Natural killer cell treated with Interleukin-12 subunit alpha and Interleukin-12 subunit beta and Interleukin-15 and Interleukin-18, amount 100 ng/mL, for 72 hours (primary cell): ENCODE measurements at places on chromosomes 16 and 17. TPM values are rescaled to one million over a fixed set of nuclear protein-coding genes. Genes with fewer than 3 reads are reported as not detected.

TMC7 gene
- total RNA-seq = not detected

NPIPA2 gene
- total RNA-seq = not detected

- H3K27me3 ChIP-seq = peaks cover 13% of the 10 kb centered on the region
- peak; percentile 62 for DNase-seq
These were observed 518.5 kb upstream of the EEF2KMT start for GRCh38 chr16:5615868-5616642.

DNA sequence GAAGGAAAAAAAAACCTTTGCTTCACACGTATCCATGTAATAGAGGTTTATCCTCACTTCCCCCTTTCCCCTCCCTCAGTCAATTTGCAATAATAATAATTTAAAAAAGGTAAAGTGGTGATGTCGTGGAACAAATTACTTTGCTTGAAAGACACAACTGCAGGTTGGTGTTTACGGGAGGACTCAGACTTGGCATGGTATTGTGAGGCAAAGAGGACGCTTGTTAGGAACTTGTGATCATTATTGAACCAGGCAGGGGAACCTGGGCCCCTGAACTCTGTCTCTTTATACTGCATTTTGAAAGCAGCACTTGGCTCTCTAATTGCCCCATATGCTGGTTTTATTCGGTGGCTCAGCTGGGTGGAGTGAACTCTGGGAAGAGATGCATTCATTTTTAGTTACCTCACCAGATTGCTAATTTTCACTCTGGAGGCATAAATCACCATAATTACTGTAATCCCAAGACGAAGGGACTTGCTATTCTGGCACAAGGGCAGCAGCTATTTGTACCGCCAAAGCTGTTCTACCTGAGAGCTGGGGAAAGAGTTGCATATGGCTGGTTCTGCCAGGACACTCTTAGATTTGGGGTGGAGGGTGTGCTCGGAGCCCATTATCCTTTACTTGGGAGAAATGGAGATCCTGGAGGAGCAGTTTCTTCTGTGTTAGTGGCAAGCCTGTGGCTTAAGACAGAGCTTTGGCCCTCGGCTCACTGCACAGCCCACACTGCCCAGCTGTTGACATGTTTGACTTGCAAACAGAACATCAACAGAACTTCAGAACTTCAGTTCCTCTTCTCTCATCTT, 5.7 kb upstream of the DHX8 start:
- H3K4me1 ChIP-seq = no peaks in the 10 kb centered on the region
- no peak overlapping the region for H3K27ac ChIP-seq
- no peak overlapping the region for H3K4me3 ChIP-seq
- H3K27me3 ChIP-seq = no peaks in the 10 kb centered on the region
- H3K36me3 ChIP-seq = no peaks in the 10 kb centered on the region
- DNase-seq = no peak

DNA sequence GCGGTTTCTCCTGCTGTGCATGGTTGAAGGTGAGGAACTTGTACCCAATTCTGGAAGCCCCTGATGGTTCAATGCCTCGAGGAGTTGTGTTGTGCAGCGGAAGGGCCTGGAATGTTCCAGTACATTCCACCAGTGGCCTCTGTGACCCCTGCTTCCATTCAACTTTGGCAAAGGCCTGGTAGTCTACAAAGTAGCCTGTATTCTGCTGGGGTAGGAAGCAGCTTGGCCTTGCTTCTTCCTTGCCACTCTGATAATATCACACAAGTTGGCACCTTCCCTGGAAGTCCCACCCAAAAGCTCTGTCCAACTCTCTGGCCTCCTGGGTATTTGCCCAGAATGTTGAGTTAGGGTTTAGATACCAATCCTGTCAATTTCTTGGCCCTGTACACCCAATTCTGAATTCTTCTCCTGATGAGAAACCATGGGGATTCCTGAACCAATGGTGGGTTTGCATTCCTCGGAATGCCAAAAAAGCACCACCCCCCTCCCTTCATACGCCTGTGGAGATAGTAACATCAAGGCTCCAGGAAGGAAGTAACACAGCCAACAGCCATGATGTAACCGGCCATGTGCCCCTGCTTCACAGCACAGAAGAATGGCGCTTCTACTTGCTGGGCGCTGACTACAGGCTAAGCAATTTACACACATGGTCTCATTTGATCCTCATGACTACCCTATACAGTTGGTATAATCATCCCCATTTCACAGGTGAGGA, 11.8 kb upstream of the FAM117A start:
- DNase-seq = no peak
- H3K36me3 ChIP-seq = no peaks in the 10 kb centered on the region
- H3K27ac ChIP-seq = no peak overlapping the region
- peaks cover 7% of the 10 kb centered on the region for H3K4me1 ChIP-seq

RNF112 gene
- total RNA-seq = 1.1 TPM

GRCh38 chr17:55743103-55743679, 7.7 kb upstream of the PCTP start:
- H3K4me1 ChIP-seq = no peaks in the 10 kb centered on the region

- H3K4me3 ChIP-seq = no peak overlapping the region
- no peaks in the 10 kb centered on the region for H3K27me3 ChIP-seq
- no peak overlapping the region for H3K27ac ChIP-seq
These were observed 218.8 kb downstream of the KATNIP start for GRCh38 chr16:27768651-27769272.

GRCh38 chr17:13597723-13598347, 3.9 kb downstream of the HS3ST3A1 start:
- no peak overlapping the region for H3K4me3 ChIP-seq
- DNase-seq = no peak
- H3K27me3 ChIP-seq = peaks cover 57% of the 10 kb centered on the region
- no peak overlapping the region for H3K27ac ChIP-seq

TTYH2 gene
- total RNA-seq = 1.9 TPM

GRCh38 chr16:86508028-86508946, 2.0 kb upstream of the FOXF1 start:
- peaks cover 58% of the 10 kb centered on the region for H3K27me3 ChIP-seq
- peaks cover 27% of the 10 kb centered on the region for H3K4me1 ChIP-seq
- no peak for DNase-seq
- peak overlapping the region; percentile 68 for H3K27ac ChIP-seq
- peak overlapping the region; percentile 86 for H3K4me3 ChIP-seq

DNA sequence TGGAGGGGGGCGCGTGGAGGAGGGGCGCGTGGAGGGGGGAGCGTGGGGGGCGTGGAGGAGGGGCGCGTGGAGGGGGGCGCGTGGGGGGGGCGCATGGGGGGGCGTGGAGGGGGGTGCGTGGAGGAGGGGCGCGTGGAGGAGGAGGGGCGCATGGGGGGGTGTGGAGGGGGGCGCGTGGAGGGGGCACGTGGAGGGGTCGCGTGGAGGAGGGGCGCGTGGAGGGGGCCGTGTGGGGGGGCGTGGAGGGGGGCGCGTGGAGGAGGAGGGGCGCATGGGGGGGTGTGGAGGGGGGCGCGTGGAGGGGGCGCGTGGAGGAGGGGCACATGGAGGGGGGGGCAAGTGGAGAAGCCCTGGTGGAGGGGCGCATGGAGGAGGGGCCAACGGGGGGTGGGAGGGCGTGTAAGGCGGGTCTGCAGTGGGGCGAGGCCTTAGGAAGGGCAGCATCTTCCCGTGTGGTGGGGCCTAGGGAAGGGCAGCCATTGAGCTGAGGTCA, 7.3 kb downstream of the MSLN start:
- H3K4me1 ChIP-seq = no peaks in the 10 kb centered on the region
- DNase-seq = no peak
- no peaks in the 10 kb centered on the region for H3K27me3 ChIP-seq
- no peak overlapping the region for H3K27ac ChIP-seq

DNA sequence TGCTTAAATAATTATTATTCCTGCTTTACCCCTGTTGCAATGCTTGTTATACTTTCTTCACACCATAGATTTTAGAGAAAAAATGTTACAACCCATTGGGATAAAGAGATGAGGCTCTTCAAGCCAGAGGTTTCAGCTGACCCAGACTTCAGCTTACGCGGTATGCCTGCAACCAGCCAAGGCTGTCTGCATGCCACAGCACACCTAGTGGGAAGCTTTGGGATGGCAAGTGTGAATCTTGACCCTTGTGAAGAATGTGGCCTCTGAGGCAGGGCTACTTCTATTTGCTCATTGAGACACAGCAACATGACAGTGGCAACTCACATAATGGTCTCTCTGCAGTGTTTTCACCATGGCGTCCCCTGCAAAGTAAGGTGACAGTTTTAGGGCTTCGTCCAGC, 193.9 kb upstream of the PIRT start:
- H3K27me3 ChIP-seq = peaks cover 2% of the 10 kb centered on the region
- DNase-seq = no peak
- no peaks in the 10 kb centered on the region for H3K36me3 ChIP-seq
- no peaks in the 10 kb centered on the region for H3K4me1 ChIP-seq

PDILT gene
- total RNA-seq = not detected

- H3K27me3 ChIP-seq = peaks cover 28% of the 10 kb centered on the region
- no peak overlapping the region for H3K4me3 ChIP-seq
- H3K4me1 ChIP-seq = no peaks in the 10 kb centered on the region
- H3K27ac ChIP-seq = no peak overlapping the region
These were observed 163.5 kb downstream of the SDK2 start for GRCh38 chr17:73480740-73481139.

DNA sequence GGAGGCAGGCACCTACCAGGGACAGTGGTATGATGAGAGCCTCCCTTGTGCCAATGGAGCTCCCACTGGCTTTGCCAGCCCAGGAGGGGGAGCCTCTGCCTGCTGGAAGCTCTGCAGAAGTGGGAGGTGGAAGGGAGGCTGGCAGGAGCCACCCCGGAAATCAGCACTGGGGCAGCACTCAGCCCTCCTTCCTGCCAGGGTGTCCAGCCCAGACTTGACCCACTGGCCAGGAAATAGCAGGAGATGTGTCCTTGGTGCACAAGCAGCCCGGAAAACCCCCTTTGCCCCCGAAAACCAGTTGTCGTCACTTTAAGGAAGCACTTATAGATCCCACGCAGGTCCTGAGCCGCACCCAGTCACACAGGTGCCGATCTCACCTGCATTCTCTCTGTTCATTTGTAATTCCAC, 49.3 kb upstream of the CACNG4 start:
- no peak for DNase-seq
- peaks cover 5% of the 10 kb centered on the region for H3K4me1 ChIP-seq
- no peak overlapping the region for H3K27ac ChIP-seq
- H3K4me3 ChIP-seq = no peak overlapping the region
- peaks cover 24% of the 10 kb centered on the region for H3K27me3 ChIP-seq

DNA sequence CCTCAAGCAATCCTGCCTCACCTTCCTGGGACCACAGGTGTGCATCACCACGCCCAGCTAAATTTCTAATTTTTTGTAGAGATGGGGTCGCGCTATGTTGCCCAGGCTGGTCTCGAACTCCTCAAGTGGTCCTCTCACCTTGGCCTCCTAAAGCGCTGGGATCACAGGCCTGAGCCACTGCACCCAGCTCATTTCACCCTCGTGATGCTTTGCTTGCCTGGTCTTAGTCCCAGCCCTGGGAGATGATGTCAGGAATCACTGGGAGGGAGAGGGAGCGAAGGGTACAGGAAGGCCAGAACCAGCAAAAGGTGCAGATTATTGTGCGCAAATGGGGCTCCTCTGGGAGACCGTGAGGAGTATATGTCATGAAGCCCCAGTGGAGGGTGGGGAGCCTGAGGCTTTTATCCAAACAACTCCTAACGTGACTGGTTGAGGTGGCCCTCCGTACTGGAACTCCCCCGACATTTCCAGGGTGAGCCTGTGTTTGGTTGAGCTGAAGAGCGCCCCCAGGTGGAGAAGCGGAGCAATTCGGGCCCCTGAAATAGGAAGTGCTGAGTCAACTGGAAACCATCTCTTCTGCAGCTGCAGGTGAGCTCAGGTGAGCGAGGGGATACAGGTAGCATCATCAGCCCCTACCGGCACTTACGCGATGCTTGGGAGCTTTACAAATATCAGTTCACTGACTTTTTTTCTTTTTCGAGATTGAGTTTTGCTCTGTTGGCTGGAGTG, 41.2 kb upstream of the HAPSTR1 start:
- no peak for DNase-seq
- H3K4me3 ChIP-seq = no peak overlapping the region
- peaks cover 26% of the 10 kb centered on the region for H3K4me1 ChIP-seq
- H3K36me3 ChIP-seq = peaks cover 13% of the 10 kb centered on the region
- H3K27ac ChIP-seq = no peak overlapping the region
- H3K27me3 ChIP-seq = no peaks in the 10 kb centered on the region

EVPLL gene
- not detected for total RNA-seq

- peaks cover 10% of the 10 kb centered on the region for H3K36me3 ChIP-seq
- H3K4me3 ChIP-seq = no peak overlapping the region
- H3K27me3 ChIP-seq = no peaks in the 10 kb centered on the region
- peaks cover 10% of the 10 kb centered on the region for H3K4me1 ChIP-seq
These were observed 10.1 kb downstream of the MRM3 start for GRCh38 chr17:792277-792676.

DNA sequence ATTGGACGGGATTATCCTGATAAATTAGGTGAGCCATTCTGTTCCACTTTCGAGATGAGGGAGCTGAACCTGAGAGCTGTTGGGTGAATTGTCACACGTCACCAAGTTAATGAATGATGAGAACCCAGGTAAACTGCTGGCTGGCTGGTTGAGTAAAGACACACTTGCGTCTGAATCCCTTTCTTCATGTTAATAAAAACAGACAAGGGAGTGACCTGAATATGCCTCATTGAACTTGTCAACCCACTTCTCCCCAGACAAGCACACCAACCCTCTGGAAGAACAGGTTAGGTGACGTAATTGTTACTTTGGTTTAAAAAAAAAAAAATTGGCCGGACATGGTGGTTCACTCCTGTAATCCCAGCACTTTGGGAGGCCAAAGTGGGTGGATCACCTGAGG, 400.9 kb upstream of the CDH5 start:
- no peaks in the 10 kb centered on the region for H3K4me1 ChIP-seq
- no peak overlapping the region for H3K27ac ChIP-seq
- DNase-seq = no peak
- H3K27me3 ChIP-seq = peaks cover 13% of the 10 kb centered on the region

DNA sequence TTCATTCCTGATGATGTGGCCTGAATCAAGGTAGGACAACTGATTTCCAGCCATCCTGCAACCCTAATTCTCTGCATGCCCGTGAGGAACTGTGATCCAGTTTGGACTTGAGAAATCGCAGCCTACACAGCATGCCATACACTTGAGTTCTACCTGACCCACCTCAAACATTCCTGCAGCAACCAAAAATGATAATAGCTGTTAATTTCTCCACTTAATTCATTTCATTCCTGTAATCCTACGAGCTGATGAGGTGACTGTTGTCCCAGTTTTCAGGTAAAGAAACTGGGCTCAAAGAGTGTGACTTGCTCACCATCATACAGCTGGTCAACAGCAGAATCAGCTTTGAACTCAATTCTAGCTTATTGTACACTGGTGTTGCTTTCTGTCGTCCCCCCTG, 2.2 kb upstream of the GAS7 start:
- peaks cover 24% of the 10 kb centered on the region for H3K27me3 ChIP-seq
- peaks cover 11% of the 10 kb centered on the region for H3K36me3 ChIP-seq
- DNase-seq = no peak
- H3K27ac ChIP-seq = peak overlapping the region; percentile 55

- no peaks in the 10 kb centered on the region for H3K4me1 ChIP-seq
- H3K27me3 ChIP-seq = no peaks in the 10 kb centered on the region
- H3K4me3 ChIP-seq = no peak overlapping the region
- no peak for DNase-seq
These were observed 14.9 kb upstream of the DDX19A start for GRCh38 chr16:70331588-70332358.

BAIAP3 gene
- total RNA-seq = 0.31 TPM
